NCI-H774 (cell line): ENCODE measurements at places on chromosomes 5 and 9.

GRCh38 chr5:111415053-111415452 lies 97.3 kb downstream of the STARD4 start:
- no peak for DNase-seq

GRCh38 chr9:71820403-71820921 lies 52.1 kb upstream of the CEMIP2 start:
- DNase-seq = no peak

GRCh38 chr9:33082538-33083326 lies 6.3 kb upstream of the SMU1 start:
- DNase-seq = no peak

DNA sequence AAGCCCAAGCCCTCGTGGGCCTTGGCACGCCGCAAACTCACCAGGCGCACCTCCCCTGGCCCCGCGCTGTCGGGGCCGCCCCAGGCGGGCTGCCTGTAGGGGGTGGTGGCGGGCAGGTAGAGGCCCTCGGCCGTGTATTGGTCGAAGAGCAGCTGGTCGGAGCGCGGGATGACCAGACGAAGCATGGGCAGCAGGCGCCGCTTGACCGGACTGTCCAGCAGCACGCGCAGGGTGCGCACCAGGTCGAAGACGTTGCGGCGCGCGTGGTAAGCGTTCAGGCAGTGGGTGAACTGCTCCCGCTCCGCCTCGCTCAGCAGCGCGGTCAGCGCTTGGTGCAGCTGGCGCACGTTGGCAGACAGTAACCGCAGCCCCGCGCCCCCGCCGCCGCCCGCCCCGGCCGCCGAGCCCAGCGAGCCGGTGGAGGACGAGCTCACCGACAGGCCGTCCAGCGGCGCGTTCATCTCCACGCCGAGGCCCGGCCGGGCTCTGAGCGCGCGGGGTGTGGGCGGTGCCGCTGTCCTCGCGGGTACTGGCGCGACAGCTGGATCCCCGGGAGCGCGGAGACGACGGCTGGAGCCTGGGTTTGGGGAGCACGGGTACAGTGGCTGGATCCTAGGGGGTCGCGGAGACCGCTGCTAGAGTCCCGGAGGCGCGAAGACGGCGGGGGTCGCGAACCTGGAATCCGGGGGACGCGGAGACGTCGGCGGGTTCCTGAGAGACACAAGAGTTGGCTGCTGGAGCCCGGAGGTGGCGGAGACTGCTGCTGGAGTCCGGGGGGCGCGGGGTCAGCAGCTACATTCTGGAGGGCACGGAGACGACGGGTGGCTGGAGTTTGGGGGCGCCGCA lies 709 bp downstream of the WHRN start:
- DNase-seq = no peak

DNA sequence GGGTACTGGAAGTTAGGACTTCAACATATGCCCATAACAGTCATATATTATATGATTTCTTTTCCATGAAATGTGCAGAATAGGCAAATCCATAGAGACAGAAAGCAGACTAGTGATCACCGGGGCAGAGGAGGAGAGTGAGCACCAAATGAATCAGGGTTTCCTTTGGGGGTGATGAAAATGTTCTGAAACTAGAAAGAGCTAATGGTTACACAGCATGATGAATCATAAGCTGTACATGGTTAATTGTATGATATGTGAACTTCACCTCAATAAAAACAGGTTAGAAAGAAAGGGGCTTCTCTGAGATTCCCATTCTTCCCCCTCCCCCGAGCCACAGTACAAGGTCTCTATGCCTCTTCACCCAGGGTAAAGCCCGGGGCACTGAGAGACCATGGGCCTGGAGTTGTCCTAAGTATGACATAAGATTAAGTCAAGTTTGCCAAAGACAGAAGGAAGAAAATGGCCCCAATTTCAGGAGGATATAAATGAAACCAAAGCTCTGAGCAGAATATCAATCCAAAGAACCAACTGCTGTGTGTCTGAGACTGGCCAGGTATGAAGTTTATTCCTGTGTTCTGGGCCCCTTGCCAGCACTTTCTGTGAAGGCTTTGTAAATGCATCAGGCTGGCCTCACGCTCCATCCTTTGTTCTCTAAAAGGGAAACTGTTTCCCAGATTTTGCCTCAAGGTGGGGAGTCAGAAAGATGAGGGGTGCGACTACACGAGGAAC lies 243.8 kb downstream of the CDK5RAP2 start:
- DNase-seq = peak; percentile 14

- DNase-seq = no peak
Measured at GRCh38 chr5:28165096-28165495, 1126.7 kb upstream of the CDH9 start.

GRCh38 chr5:112703866-112704820 lies 33.5 kb upstream of the APC start:
- DNase-seq = no peak

DNA sequence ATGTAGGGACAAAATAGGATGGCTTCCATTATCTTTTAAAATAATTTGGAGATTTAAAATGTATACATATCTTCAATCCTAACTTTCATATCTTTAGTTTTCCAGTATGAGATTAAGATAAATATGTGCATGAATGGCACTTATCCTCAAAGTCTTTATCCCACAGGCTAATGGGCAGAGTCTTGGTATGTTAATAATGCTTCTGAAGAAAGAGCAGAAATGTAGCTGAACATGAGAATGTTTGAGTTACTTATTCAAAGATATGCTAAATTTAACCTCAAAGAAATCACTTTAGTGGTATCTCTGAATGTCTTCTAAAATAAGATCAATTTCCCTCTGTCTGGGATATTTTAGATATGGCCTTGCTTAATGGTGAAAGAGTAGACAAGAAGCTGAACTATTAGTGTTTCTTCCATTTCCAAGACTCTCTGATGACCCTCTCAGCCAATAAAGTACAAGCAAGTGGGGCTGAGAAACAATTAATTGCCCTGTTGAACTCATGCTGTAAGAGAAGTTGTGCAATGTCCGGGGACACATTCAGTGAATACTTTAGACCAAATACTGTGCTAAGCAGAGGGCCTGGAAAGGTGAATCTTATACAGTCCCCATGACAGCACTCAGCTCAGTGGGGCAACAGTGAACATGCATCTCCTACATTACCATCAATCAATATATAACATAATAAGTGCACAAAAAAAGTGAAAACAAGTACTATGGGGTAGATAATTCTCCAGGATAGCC lies 50.0 kb upstream of the ADAMTSL1 start:
- DNase-seq = no peak

DNA sequence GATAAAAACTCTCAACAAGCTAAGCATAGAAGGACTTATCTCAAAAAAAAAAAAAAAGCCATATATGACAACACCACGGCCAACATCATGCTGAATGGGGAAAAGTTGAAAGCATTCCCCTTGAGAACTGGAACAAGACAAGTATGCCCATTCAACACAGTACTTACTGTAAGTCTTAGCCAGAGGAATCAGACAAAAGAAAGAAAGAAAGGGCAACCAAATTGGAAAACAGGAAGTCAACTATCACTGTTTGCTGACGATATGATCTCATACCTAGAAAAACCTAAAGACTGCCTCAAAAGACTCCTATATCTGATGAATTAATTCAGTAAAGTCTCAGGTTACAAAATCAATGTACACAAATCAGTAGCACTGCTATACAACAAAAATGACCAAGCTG lies 24.6 kb upstream of the PTGER4 start:
- DNase-seq = no peak

- no peak for DNase-seq
Measured at GRCh38 chr9:34996181-34996904, 6.8 kb downstream of the DNAJB5 start.

DNA sequence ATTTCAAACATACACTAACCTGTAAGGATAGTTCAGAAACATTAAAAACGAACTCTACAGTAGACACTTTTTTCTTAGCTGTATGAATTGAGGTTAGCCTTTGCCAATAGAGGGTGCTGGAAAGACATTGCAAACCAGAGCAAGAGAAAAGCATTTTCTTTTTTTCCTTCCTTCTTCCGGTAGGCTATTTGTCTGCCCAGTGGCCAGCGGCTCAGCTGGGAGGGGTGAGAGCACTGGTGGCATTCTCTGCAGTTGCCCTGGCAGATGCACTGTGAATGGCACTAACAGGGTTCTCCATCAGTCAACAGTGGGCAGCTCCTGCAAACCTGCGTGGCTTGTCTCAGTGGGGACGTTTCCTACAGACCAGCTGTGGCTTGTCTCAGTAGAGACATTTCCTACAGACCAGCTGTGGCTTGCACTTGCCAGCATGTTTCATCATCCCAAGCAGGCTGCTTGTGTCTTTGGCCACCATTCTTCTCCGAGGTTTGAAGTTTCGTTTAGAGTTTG lies 984.5 kb upstream of the CDH18 start:
- no peak for DNase-seq

GRCh38 chr5:177310757-177311391 lies 824 bp downstream of the MXD3 start:
- DNase-seq = no peak

- DNase-seq = no peak
Measured at GRCh38 chr5:132999246-132999645, 27.1 kb downstream of the ZCCHC10 start.

DNA sequence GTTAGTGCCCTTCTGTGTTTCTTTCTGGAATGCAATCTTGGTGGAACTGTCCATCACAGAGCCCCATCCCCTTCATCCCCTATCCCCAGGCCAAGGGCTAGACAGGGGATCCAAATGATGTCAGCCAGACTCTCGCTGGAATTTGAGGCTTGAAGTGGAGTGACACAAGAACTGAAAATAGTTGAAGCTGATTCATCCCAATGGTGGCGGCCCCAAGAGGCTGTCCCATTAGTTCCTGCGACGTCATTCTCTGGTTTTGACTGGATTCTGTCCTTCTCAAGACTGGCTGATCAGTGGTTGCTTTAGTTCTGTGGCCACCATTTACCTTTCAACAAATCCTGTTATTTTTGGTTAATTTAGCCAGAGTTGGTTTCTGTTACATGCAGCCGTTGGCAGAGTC lies 59.9 kb downstream of the SUB1 start:
- DNase-seq = no peak

DNA sequence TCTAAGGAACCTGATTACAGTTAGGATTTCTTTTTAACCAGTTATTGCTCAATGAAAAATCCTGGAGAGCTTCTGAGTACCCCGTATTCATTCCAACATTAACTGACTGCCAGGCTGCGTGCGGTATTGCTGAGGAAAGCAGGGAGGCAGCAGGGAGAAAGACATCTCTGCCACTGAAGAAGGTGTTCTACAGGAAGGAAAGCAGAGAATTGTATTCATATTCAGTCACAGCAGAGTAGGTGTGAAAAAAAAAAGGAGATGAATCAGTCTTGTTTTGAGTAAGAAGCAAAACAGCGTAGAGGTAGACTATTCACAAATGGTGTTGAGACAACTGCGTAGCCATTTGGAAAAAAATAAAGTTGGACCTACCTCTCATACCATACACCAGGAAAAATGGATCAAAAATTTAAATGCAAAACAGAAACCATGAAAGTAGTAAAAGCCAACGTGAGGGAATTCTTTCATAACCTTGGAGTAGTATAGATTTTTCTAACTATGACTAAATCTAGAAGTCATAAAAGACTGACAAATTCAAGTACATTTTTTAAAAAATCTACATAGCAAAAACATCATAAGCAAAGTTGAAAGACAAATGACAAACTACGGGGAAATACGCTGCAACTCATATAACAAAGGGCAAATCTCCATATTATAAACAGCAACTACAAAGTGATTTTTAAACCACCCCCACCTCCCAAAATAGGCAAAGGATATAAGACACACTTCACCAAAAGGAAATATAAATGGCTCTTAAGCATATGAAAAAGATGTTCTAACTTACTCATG lies 9.9 kb upstream of the NR4A3 start:
- no peak for DNase-seq
